ENCODE measurements at places on chromosomes 13 and 19.

GRCh38 chr13:65461590-65461989, 1768.5 kb downstream of the PCDH9 start:
- no peak for DNase-seq

DNA sequence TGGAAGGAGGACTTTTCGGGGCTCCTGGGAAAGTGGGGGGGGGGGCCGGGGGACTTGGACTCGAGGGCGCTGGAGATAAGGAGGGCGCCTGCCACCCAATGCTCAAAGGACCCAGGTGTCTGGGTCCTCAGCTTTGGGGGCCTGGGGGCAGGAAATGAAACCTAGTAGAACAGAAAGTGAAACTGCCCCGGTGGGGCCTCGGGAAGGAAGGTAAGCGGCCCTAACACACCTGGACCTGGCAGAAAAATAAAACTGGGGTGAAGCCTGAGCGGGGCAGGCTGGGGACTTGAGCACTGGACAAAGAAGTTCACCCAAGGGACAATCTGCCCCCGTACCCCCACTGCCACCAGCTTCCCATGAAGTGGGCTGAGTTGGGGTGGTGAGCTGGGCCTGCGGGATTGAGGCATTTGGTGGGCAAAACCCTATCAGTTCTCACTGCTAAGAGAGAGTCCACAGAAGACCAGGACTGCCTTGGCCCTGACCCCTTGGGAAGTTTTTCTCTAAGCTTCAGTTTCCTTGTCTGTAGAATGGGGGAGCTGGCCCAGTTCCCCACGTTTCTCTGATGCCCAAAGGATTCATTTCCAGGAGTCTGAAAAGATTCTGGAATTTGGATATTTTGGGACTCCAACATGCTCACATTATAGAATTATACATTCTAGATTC, 2.3 kb downstream of the PRKD2 start:
- DNase-seq, result peak; percentile 55

DNA sequence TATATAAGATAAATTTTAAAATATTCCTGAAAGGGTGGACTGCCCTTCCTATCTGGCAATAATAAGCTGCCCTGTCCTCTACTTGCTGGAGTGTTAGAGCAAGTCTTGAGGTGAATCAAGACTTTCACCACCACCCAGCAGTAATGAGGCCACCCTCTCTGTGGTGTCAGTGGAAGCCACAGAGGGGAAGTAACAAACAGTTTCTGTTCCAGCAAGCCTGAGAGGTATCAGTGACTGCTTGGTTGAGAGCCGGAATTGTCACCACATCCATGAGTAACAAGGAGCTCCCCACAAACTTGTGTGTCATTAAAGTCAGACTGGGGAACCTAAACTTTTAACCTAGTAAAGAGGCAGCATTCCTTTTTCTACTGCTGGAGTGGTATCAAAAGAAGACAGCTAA, 532.7 kb upstream of the SPRY2 start:
- DNase-seq, result no peak

- DNase-seq, result no peak
Observed at GRCh38 chr13:37640499-37640898, 41.9 kb upstream of the POSTN start.

- no peak for DNase-seq
Observed at GRCh38 chr13:38264363-38265131, 85.1 kb upstream of the UFM1 start.

- DNase-seq, result no peak
Observed at GRCh38 chr13:100235311-100235901, 146.5 kb downstream of the PCCA start.

GRCh38 chr13:39729156-39729555, 73.7 kb downstream of the COG6 start:
- DNase-seq, result no peak

GRCh38 chr19:38253788-38254187, 2.4 kb downstream of the PPP1R14A start:
- no peak for DNase-seq

DNA sequence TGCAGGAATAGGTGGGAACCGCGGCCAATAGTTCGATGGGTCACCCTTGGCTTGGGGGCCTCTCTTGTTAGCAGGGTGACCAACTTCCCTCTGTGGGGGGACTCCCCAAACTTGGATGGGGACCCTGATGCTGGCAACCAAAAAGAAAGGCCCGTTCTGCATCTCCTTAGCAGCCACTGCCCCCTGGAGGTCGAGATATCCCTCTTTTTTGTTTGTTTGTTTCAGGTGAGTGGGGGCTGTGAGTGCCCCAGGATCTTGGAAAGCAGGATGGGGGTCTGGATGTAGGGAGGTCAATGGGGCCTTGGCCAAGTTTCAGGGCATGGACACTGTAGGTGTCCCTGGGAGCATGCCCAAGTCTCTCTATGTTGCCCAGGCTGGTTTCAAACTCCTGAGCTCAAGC, 7.7 kb upstream of the CRTC1 start:
- no peak for DNase-seq

GRCh38 chr13:113904411-113904810, 40.5 kb upstream of the GAS6 start:
- DNase-seq, result no peak

GRCh38 chr13:98792785-98793495, 40.5 kb upstream of the SLC15A1 start:
- DNase-seq, result no peak

- no peak for DNase-seq
Observed at GRCh38 chr19:48625891-48626327, 6.6 kb downstream of the SPHK2 start.

GRCh38 chr19:1624458-1624857, 19.2 kb upstream of the UQCR11 start:
- DNase-seq, result peak; percentile 28

DNA sequence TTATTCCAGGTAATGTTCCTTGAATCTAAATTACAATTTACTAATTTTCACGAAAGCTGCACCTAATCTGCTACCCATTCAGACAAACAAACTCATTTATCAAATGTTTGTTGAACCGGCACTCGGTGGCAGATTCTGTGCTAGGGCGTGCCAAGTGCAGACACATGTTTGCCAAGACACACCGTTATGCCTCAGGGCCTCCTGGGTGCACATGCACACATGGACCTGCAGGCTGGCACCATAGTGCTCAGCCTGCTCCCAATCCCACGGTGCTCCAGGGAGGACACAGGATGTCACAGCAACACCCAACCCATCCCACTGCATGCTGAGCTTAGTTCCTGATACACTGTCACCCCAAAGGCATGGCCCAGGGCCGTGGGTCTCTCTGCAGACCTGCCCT, 7.7 kb downstream of the SCGB2B2 start:
- no peak for DNase-seq

- no peak for DNase-seq
Observed at GRCh38 chr13:80965097-80965496, 624.2 kb upstream of the SPRY2 start.

DNA sequence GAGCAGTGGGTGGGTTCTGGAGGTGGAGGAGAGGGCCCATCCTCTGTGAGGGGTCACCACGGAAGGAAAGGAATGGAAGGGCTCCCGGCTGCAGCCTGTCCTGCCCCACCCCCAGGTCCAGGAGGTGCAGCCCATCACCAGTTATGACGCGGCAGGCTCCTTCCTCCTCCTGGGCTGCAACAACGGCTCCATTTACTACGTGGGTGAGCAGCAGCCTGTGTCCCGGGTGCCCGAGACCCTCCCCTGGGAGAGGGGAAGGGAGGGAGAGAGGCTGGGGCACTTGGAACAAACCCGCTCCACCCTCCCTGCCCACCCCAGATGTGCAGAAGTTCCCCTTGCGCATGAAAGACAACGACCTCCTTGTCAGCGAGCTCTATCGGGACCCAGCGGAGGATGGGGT, 6.6 kb downstream of the SHKBP1 start:
- no peak for DNase-seq

DNA sequence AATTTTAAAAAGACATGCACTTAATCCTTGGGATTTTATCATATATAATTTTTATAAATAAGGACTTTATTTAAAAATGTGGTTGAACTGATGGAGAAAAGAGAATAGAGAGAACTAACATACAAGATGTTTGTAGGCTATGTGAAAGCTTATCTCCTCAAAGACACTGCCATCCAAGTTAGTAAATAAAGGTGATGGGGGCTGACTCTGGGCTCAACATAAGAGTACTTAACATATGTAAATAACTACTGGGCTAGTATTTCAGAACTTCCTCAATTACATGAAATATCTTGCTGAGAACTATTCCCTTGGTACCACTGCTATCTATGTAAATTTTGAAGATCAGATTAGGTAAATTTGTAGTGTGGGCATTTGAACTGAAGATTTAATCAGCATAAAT, 1017.3 kb upstream of the PCDH20 start:
- no peak for DNase-seq

GRCh38 chr19:39939556-39939955, 5.1 kb upstream of the FCGBP start:
- no peak for DNase-seq

DNA sequence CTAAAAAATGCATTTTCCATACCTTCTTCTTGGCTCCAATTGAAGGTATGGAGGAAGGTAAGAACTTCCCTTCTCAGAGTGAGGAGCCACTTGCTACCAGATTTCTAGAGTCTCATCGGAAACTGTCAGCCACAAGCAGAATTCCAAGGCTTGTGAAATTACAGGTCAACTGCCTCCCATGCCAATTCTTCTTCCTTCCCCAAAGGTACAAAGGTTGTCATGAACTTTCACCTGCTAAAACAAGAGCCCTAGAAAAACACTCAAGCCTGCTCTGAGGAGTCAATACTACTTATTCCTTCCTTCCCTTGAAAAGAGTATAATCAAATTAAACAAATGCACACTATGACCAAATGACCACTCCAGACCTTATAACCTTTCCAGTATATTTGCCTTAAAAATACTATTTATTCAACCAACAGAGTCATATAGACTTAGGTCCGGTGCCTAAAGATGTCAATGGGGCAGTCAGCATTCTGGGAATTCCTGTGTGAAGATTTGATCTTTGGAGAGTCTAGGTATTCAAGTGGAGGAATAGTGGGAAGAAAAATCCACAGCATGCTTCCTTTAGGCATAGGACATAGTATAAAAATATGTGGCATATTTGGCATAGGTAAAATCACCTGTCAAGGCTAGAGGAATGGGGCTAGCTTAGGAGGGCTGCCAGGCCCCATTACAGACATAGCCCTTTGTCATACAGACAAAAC, 539.3 kb downstream of the LIG4 start:
- DNase-seq, result no peak

- DNase-seq, result no peak
Observed at GRCh38 chr19:10624585-10624984, 768 bp upstream of the SLC44A2 start.

DNA sequence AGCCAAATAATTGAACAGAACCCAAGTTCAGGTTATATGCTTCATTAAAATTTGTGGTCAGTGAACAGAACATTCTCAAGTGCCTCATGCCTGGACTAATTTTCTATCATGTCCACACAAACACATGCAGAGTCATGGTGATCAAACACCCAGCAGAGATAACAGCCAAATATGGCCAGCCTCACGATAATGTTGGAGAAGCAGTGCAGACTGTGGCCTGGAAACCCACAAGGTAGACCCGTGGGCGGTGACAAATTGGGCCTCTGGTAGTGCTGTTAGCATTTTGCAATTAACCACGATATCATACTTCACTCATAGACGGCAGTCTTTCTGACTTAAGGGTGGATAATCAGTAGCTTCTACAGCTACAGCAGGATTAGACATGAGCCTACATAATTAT, 35.0 kb upstream of the VWA8 start:
- DNase-seq, result no peak

DNA sequence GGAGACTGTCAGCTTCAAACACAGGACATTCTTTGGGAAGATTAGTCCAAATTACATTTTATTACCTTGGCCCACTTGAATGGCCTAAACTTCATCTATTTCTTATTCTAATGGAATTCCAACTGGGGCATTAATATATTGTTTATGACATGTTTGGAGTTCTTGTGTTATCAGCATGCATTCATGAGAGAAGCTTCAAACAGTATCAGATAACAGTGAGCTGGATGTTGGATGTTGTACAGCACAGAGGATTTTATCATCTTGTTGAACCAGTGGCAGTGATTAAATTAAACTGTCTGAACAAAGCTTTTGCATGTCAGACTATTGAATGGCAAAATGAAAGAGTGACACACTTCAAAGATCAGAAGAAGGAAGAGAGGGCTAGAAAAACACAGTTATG, 50.0 kb downstream of the MZT1 start:
- no peak for DNase-seq

GRCh38 chr19:33071887-33072286, 7.2 kb upstream of the RHPN2 start:
- DNase-seq, result no peak

DNA sequence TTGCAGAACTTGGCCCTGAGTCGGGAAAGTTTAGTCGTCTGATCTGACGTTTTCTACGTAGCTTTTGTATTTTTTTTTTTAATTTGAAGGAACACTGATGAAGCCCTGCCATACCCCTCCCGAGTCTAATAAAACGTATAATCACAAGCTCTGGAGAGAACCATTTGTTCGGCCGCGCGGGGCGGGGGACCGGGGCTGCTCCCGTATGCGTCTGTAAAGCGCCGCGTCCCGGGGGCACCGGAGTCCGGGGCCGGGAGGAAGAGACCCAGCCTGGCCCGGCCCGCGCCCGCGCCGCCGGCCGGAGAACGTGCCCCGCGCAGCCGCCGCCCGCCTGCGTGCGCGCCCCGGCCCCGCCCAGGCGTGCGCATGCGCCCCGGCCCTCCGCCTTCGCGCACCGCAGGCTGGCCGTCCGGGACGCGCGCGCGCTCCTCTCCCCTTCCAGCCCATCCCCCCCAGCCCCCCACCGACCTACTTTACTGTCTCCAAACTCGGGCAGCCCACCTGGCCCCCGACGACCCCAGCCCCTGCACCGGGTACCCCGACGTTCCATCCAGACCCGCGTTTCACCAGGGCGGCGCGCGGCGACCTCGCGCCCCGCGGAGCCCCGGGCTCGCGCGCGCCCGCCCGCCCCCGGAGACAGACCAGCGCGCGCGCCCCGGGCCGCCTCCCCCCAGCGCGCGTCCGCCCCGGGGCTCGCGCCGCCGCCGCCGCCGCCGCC, 785 bp upstream of the USF2 start:
- DNase-seq, result peak; percentile 71

- no peak for DNase-seq
Observed at GRCh38 chr19:13025819-13026456, 30.7 kb downstream of the NFIX start.

DNA sequence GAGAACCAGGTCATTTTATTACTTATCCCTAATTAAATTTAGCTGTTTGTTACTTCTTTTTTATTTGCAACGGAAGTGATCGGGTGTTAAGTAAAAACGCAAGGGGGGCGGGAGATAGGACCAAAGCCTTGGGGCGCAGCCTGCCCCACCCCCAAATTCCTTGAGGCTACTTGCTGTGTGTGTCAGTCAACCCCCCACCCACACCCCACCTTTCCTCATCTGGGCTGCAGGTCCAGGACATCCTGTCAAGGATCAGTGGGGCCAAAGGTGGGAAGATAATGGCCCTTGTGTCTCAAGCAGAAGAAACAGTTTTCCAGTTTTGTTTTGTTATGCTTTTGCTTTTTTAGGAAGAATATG, 1.2 kb upstream of the FOXO1 start:
- no peak for DNase-seq

DNA sequence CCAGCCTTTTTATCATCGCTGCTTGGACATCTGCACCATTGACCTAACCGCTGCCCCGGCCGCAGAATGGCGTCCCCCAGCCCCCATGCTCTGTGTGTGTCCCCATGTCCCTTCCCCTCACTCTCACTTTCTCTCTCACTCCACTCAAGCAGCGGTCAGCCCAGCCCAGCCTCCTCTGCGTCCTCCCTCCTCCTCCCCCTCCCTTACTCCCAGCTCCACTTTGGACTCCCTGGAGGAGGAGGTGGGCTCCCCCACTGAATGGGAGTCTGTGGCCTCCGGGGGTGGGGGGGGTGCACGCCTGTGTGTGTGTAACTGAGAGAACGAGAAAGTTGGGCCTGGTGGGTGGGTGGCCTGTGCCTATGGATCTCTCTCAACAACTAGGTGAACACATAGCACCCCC, 2.2 kb downstream of the MAP2K7 start:
- DNase-seq, result no peak

- no peak for DNase-seq
Observed at GRCh38 chr19:18424890-18425514, 5.8 kb downstream of the SSBP4 start.

Measured in activated T-helper 9 cell treated with anti-CD3 and anti-CD28 coated beads, Interleukin-2, amount 50 U/mL, for 16 hours (primary cell).